ENCODE measurements at places on chromosomes 4 and X.
A peak's percentile ranks its signal among the peaks of the same experiment; 100 is the strongest.

GRCh38 chr4:26959654-26960047 lies 99.0 kb downstream of the STIM2 start:
- DNase-seq = no peak

- DNase-seq = no peak
Observed at GRCh38 chr4:28555866-28556265, 1695.2 kb downstream of the STIM2 start.

DNA sequence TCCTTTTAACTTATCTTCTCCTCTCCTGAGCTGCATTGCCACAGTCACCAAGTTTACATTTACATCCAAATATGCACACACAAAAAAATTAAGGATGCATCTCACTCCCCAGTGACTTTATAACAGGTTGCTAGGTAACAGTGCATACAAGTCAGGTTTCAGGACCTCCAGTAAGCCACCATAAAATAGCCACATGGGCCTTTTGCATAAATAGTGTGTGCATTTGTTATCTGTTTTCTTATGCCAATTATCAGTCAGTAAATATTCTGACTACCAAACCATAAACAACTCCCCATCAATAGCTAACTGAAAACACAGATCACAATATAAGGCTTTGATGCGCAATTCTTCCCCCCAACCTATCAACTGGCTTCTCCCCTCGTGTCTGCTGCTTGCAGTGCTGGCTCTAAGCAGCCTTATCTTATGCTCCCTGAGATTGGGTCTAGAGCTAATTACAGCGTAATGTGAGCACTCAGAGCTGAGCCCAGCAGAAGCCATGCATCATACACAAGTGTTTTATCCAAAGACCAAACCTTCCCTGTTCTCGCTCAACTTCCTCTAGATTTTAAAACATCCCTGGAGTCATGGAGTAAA lies 55.4 kb downstream of the ZNF827 start:
- DNase-seq = no peak

GRCh38 chrX:55488593-55489313 lies 895 bp downstream of the USP51 start:
- DNase-seq = peak; percentile 27

- DNase-seq = no peak
Observed at GRCh38 chr4:76504613-76505465, 69.8 kb downstream of the SHROOM3 start.
